ENCODE measurements at places on chromosomes 11 and 22. TPM values are rescaled to one million over a fixed set of nuclear protein-coding genes. Genes with fewer than 3 reads are reported as not detected.
A peak's percentile ranks its signal among the peaks of the same experiment; 100 is the strongest.

DNA sequence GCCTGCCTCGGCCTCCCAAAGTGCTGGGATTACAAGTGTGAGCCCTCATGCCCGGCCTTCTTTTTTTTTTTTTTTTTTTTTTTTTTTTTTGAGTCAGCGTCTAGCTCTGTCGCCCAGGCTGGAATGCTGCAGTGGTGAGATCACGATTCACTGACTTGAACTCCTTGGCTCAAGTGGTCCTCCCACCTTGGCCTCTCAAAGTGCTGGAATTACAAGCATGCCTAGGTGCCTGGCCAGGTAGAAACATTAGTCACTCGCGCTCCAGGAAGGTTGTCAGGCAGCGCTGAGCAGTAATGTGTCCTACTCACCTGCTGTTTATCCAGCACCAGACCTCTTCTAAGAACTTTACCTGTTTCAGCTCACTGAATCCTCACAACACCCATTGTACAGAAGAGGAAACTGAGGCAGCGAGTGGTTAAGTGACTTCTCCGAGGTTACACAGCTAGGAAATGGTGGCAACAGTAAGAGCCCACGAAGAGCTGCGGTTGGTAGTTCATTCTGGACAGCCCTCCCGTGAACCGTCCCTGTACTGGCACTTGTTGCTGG lies 496 bp upstream of the CST6 start:
- DNase-seq: peak; percentile 31

- no peak for DNase-seq
Observed at GRCh38 chr22:23278883-23279675, 98.8 kb downstream of the BCR start.

DNA sequence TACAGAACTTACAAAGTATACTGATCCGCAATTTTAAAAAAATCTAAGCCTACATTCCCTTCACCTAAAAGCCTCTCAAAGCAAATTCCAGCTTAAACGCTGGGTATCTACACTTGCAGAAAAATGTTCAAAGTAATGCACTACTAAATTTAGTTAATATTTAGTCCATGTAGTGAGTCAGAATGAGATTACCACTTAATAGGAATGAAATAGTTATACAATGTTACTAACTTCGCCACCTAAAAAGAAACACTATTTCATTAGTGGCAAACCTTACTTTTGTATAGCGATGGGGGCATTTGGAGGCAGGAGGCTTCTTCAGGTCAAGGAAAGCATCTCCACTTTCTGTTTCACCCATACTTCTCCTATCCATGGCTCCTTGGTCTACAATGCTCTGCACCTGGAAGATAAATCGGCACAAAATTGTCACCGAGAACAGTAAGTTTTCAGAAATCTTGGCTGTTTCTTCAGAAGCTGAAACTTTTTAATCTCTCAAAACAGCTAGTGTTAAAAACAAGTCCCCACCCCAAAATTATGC lies 1.2 kb downstream of the EIF4ENIF1 start:
- DNase-seq: no peak

DNA sequence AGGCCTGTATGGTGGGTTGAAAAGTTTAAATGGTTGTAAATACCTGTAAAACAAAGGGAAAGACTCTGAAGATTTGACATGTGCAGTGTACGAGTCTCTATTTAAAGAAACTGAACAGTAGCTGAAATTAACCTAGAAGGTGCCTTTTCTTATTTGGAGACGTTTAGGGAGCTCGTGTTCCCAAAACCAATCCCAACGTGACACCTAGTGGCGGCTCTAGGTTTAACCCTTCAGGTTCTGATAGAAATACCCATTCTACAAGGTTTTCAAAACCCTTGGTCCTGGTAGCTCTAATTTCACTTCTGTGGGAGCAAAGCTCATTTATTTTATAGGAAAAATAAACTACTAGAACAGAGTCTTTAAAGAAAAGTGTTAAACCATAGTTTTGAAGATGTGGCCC lies 258.3 kb downstream of the LRRC4C start:
- no peak for DNase-seq

GRCh38 chr22:44037519-44038375 lies 13.6 kb downstream of the PARVB start:
- DNase-seq: peak; percentile 85

DNA sequence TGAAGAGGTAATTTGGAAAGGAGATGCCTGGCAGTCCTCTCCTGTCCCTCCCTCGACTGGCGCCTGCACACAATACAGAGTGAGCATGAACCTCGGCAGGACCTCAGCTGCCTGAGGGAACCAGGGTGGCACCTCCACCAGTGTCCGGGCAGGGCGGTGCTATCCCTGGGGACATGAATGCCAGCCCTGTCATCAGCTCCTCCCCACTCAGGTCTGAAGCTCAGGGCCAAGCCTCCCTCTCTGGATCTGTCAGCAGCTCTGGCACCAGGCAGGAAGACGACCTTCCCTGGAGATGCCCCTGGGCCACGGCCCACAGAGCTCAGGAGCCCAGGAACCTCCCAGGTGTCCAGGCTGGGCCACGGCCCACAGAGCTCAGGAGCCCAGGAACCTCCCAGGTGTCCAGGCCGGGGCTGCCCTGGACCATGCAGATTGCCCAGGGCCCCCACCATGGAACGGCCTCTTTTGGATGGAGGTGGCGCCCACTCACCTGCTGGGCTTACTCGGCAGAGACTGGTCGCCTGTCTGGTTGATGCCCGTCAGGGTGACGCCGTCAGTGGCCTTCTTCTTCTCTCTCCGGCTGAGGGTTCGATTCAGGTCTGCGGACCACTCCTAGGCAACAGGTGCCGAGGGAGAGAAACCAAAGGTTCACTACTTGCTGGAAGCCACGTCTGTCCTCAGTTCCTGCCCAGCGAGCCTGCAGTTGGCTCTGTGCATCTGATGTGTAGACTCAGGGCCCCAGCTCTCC lies 21.7 kb upstream of the ARFGAP3 start:
- DNase-seq: no peak

DNA sequence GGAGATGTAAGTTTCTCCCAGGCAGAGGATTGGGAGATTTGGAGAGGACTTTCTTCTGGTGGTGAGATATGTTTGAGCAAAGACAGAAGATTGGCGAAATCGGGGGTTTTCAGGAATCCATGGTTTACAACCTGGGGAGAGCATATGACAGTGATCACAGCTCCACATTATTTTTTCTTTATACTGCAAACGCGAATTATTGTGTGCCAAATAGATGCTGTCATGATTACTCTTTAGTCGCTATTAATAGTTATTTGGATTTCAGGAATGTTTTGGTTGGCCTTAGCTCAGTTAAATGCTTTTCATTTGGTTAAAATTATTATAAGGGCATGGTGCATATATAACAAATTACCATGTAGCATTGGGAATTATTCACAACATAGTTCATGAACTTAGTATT lies 15.2 kb downstream of the ATXN10 start:
- DNase-seq: peak; percentile 26

DNA sequence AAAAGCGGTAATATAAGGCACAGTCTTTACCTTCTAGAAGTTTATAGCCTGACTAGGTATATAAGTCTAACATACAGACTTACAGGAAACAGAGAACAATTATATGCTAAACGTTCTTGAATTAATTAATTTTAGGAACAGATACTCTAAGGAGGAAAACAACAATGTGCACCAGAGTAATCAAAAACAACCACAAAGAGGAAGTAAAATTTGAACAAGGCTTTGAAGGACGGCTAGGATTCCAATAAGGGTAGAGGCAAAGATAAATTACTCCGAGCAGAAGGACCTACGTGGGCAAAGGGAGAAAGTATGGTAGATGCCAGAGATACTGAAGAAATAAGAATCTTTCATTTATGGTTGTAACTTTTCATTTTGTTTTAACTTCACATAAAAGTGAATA lies 54.4 kb downstream of the ENTHD1 start:
- no peak for DNase-seq

- no peak for DNase-seq
Observed at GRCh38 chr11:126880872-126881271, 119.7 kb downstream of the KIRREL3 start.

GRCh38 chr11:2378527-2379210 lies 1.6 kb downstream of the CD81 start:
- DNase-seq: peak; percentile 54

GRCh38 chr22:50252082-50253045 lies 1.3 kb upstream of the HDAC10 start:
- DNase-seq: peak; percentile 69

DNA sequence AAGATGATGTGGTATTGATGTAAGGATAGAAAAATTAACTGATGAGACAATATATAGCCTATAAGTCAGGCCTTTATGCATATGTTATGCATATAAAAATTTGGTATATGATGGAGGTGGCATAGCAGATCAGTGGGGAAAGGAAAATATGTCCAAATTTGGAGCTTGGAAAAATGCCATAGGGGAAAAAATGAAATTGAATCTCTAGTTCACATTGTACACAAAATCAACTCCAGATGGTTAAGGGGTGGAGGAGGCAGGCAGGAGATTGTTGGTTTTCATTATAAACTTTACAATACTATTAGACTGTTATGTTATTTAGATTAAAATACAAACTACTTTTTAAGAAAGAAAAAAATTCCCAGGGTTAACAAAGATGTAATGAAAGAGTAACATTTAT lies 15.1 kb upstream of the CD3E start:
- DNase-seq: no peak

DNA sequence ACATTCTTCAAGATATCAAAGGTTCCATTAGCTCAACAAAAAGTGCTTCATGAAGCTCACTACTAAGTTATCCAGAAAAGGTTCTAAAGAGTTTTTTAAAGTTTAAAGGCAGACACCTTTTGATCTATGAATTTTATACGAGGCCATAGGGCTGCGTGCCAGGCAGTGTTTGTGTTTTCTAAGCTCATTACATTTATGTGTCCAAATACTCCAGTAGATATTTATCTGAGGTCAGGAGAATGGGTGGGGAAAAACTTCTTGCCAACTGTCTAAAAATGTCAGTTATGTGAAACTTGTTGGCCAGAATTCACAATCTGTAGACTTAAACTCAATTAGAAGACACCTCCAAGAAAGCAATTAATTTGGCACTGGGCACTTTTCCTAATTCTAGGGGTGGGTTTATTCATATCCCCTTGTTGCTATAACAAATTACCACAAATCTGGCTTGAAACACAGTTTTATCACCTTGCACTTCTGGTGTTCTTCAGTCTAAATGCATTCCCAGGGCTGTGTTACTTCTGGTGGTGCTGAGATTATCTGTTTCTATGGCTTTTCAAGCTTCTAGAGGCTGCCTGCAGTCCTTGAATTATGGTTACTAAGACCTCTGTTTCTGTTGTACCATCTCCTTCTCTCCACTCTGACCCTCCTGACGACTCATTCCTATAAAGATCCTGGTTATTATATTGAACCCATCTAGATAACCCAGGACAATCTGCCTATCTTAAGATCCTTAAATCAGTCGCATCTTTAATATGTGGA lies 1030.4 kb upstream of the CNTN5 start:
- no peak for DNase-seq

DNA sequence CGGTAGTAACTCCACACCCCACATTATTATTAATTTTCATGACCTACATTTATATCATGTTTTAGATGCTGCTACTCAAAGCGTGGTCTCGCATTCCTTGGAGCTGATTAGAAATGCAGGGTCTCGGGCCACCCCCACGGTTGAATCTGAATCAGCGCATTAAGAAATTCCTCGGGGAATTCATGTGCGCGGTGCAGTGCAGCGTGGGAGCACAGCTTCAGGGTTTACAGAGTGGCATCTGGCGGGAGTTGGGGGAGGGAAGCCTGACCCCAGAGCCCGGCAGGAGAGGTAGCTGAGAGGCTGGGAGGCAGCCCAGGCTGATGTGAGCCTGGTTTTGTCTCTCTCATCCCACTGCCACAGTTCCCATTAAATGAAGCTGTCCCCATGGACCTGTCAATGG lies 48.1 kb upstream of the DAGLA start:
- DNase-seq: peak; percentile 34

GRCh38 chr11:72781063-72781312 lies 12.9 kb downstream of the STARD10 start:
- DNase-seq: peak; percentile 59

DNA sequence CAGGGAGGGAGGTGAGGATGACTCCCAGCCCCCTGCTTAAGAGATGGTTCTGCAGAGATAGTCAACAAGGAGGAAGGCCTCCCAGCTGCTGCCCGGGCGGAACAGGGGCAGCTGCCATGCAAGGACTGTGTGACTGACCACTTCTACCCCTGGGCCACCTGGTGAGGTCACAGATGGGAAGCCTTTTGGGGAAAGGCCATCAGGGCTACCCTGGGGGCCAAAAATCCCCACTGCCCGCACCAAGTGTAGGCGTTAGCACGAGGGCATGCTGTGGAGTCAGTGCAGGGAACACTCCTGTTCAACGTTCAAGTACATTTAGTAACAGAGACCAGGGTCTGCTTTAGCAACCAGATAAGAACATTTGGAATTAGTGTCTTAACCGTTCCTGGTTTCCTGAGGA lies 372.9 kb downstream of the BRD1 start:
- DNase-seq: no peak

GRCh38 chr11:12802418-12803085 lies 128.3 kb downstream of the TEAD1 start:
- DNase-seq: peak; percentile 81

DNA sequence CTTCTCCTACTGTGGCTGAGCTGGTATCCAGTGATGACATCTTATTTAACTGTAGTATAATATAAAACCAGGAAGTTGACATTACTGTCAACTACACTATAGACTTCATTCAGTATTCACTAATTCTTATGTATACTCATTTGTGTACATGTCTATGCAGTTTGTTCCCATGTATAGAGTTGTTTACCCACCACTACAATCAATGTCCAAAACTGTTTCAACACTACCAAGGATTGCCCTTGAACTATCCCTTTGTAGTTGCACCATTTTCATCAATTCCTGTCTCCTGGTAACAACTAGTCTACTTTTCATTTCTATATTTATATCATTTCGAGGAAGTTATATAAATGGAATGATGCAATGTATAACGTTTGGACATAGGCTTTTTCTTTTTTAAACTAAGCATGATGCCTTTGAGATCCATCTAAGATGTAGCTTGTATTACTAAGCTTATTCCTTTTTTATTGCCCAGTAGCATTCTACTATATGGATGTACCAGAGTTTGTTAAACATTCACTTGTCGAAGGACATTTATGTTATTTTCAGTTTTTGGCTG lies 39.2 kb downstream of the TMEM135 start:
- no peak for DNase-seq

GRCh38 chr11:1022908-1023810 lies 13.4 kb downstream of the MUC6 start:
- no peak for DNase-seq

The CNIH2 gene
- total RNA-seq: not detected

The MRGPRX4 gene
- total RNA-seq: 0.96 TPM

The NAALAD2 gene
- 7.2 TPM for total RNA-seq

The OR2D2 gene
- 5.5 TPM for total RNA-seq

The GAL gene
- not detected for total RNA-seq

The OR5A1 gene
- 2.2 TPM for total RNA-seq
